Suppressor macrophage treated with lipopolysaccharide for 4 hours (primary cell): ENCODE measurements at places on chromosomes 1 and 21.

- no peak for DNase-seq
Observed at GRCh38 chr1:14600405-14601112, 2.1 kb downstream of the KAZN start.

- no peak for DNase-seq
Observed at GRCh38 chr1:26031611-26032220, 10.1 kb downstream of the EXTL1 start.

DNA sequence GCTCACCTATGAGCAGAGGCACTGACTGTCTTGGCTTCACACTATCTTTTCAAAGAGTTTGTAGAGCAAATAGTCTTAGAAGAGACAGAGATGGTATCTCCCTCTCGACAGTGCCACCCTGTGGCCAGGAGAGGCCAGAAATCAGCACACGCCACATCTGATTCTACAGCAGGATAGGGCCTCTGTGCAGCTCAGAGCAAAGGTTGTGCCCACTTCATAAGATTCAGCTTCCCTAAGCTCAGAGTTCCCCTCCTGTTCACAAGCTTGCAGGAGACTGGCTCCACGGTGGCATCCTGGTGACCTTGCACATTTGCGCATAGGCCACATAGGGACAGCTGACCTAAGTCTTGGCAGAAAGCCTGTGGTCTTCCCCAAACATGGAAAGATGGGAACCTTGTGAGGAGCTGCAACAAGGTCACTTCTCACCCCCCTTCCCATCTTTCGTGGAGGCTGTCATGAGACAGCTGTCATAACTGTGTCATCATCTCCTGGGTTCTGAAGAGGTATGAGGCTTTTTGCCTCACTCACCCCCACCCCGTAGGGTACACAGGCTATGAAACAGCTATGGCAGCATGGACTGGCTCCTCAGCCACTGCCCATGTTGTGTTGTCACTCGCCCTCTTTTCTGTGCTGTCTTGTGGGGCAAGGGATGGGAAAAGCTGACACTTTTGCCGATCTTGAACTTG lies 3.0 kb downstream of the ITLN2 start:
- DNase-seq, result peak; percentile 79

GRCh38 chr1:74771913-74772515 lies 39.1 kb downstream of the TYW3 start:
- DNase-seq, result peak; percentile 63

DNA sequence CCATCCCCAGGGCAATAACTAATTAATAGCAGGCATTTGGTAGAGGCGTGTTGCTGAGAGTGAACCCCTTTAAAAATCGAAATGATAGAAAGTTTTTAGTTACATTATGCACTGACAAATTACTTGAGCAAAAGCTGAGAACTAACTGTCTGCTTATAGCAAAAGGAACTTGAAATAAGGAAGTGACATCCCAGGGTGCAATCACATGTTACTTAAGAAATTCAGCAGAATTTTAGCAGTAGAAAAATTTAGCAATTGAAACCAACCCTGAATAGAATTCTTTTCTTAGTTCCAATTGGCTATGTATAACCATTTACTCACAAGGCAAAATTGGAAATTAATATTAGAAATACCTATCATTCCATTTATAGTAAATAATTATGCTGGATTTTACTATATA lies 139.5 kb upstream of the SAMSN1 start:
- DNase-seq, result peak; percentile 87

GRCh38 chr1:119006406-119007279 lies 18.5 kb upstream of the TBX15 start:
- DNase-seq, result no peak
